Omental fat pad (tissue), 4 donors: ENCODE measurements at places on chromosomes 2 and 18. TPM values are rescaled to one million over a fixed set of nuclear protein-coding genes. Genes with fewer than 3 reads are reported as not detected.

KCNE4 gene
- 16.6 TPM for total RNA-seq

DNA sequence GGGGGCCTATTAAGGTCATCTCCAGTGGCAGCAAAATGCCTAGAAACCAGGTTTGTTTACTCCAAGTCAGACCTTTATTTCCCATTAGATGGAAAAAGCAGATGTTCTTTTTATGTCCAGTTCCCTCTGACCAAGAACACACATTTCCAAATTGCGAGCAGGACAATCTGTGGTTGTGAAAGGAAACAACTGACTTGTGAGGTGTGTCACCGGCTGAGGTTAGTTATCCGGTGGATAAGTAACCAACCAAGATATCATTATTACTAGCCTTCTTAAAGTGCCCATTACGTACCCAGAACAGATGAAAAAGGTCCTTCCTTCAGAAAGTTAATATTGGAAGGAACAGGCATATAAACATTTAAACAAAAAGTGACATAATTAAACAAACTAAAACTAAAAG is 112.9 kb downstream of the THADA start:
- no peak for DNase-seq

AGXT gene
- 0.56 TPM for total RNA-seq

- no peak for DNase-seq
These were observed 27.4 kb downstream of the PRKCE start for GRCh38 chr2:45678791-45679348.

DNA sequence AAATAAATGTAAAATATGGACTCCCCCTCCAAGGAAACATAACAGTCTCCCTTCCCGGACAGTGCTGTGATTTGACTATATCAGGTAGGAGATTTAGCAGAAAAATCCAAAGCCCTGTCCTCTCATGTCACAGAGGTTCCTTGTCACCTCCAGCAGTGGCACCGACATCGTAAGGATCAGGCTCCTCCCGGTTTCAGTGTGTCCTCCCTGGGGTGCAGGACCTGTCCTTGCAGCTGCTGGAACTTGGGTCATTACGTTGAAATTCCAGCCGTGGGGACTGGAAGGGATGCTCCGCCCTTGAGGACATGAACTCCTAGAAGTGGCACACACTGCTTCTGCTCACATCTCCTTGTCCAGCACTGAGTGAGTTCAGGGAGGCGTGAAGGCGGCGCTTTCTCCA is 101.1 kb upstream of the ODC1 start:
- no peak for DNase-seq

FABP1 gene
- not detected for total RNA-seq

- no peak for DNase-seq
These were observed 13.0 kb downstream of the ZNF236 start for GRCh38 chr18:76835380-76835779.

DNA sequence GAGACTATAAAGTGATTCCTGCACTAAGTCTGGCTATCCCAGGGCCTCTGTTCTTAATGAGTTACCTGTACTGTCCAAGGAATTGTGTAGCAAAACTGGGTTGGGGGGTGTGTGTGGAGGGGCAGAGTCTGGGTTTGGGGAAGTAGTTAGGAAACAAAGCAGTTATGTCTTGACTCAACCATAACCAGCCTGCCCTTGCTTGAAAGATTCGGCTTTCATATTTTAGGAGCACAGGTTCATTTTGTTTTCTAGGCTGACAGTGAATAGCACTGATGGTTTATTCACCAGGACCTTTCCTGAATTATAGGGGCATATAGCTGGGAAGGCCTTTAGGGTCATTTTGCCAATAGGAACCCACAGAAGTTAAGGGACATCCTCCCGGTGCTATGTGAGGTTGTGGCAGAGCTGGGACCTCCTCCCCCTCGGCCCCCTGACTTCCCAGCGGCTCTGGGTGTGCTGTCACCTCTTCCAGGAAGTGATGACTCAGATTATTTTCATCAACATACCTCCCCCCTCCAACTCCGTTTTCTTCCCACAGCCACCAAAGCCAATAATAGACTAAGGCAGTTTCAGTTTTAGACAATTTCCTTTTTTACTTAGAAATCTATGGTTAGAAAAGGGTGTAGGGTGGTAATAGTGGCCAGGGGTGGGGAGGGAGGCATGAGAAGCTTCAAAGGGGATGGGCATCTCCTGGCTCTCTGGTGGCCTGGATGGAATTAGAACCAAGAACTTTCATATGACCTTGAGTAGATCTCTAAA is 44.8 kb downstream of the SETBP1 start:
- no peak for DNase-seq

- DNase-seq: no peak
These were observed 144.5 kb downstream of the INSIG2 start for GRCh38 chr2:118232796-118233195.
